ENCODE measurements at places on chromosomes 13 and 19.

DNA sequence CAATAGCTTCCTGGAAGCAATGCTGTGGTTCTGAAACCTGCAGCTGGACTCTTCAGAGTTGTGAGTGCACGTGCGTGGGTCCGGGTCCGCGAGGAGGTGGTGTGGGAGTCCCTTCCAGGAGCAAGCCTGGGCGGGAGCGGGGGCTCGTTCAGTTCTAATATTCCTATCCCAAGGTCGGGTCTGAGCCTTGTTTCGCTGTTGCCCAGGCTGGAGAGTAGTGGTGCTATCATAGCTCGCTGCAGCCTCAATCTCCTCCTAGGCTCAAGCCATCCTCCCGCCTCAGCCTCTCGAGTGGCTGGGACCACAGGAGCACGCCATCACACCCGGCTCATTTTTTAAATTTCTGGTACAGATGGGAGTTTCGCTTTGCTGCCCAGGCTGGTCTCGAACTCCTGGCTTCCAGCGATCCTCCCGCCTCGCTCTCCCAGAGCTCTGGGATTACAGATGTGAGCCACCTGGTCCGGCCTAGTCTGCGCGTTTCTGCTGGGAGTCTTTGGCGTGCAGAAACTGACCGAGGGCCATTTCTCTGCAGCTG lies 625 bp downstream of the ZFP82 start:
- no peak for DNase-seq

- DNase-seq: peak; percentile 47
Observed at GRCh38 chr19:19385896-19386869, 19.3 kb upstream of the GATAD2A start.

GRCh38 chr19:41541990-41542584 lies 33.9 kb upstream of the CEACAM21 start:
- peak; percentile 78 for DNase-seq

DNA sequence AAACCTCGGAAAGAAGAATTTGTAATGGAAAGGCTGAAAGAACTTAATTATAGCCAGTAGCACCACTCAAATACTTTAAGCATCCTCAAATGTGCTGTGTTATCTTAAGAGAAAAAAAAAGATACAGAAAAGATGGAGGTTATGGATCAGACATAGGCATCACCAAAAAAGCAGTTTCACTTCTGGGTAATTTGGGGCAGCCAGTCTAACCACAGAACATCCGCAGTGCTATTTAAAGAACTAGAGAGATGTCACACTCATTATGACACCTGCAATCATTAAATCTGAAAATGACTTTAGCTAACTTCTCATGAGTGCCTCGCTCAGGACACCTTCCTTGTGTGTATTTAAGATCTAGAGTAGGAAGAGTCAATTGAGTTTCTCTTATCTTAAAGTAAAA lies 211.8 kb downstream of the RBM26 start:
- DNase-seq: peak; percentile 46

GRCh38 chr19:13127811-13128575 lies 9.9 kb downstream of the NACC1 start:
- no peak for DNase-seq

All from CD4-positive, alpha-beta T cell treated with Interferon alpha-2 for 1 hour (primary cell).